ENCODE measurements at places on chromosomes 3 and 15. TPM values are rescaled to one million over a fixed set of nuclear protein-coding genes. Genes with fewer than 3 reads are reported as not detected.

GRCh38 chr3:137204409-137204808, 246.6 kb downstream of the IL20RB start:
- DNase-seq = no peak

DNA sequence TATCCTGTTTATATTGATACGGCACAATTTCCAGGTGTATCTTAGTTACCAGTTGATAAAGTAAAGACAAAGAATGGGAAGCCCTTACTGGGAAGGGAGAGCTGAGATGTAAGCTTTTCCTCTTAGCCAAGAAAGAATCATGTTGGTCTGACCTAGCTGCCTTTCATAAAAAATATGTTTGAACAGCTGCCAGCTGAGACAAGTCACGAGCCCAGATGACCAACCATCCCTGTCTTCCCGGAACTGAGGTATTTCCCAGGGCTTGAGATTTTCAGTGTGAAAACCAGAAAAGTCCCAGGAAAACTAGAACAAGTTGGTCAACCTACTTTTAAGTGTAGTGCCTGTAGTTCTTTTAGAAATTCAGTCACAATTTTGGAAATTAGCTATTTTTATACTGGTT, 3.6 kb upstream of the MYH15 start:
- DNase-seq = no peak

Gene CLDN16
- not detected for total RNA-seq

Gene PLXNA1
- 47.2 TPM for total RNA-seq
